Tibial nerve (tissue), 4 donors: ENCODE measurements at places on chromosomes 3 and 15. TPM values are rescaled to one million over a fixed set of nuclear protein-coding genes. Genes with fewer than 3 reads are reported as not detected.

DNA sequence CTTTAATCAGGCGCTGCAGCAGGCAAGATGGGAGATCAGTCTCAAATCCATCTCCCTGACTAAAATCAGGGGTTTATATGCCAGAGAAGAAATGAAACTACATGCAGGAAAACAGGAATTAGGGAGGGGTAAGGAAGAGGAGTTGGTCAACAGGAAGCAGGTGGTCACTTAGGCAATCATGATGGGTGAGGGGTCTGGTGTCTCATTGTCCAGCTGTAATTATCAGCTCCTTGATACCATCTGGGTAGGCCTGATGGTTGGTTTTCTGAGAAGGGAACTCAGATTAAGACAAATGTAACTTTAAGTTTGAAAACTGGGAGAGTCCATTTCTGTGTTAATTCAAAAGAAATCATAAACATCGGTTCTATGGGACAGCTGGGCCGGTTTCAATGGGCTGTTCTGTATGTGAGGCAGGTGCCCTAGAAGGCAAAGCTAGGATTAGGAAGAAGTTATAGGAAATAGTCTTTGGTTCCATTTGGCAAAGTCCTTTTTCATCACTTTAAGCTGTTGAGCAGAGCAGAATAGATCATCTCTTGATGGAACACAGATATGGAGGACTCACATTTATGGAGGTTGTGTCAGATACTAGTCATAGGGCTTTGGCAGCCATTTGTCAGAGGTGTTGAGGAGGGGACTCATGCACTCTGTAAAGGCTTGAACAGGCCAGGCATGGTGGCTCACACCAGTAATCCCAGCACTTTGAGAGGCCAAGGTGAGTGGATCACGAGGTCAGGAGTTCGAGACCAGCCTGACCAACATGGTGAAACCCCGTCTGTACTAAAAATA is 149.4 kb downstream of the VGLL4 start:
- DNase-seq = no peak
- H3K36me3 ChIP-seq = no peaks in the 10 kb centered on the region
- peaks cover 33% of the 10 kb centered on the region for H3K4me1 ChIP-seq
- no peak overlapping the region for H3K4me3 ChIP-seq

DNA sequence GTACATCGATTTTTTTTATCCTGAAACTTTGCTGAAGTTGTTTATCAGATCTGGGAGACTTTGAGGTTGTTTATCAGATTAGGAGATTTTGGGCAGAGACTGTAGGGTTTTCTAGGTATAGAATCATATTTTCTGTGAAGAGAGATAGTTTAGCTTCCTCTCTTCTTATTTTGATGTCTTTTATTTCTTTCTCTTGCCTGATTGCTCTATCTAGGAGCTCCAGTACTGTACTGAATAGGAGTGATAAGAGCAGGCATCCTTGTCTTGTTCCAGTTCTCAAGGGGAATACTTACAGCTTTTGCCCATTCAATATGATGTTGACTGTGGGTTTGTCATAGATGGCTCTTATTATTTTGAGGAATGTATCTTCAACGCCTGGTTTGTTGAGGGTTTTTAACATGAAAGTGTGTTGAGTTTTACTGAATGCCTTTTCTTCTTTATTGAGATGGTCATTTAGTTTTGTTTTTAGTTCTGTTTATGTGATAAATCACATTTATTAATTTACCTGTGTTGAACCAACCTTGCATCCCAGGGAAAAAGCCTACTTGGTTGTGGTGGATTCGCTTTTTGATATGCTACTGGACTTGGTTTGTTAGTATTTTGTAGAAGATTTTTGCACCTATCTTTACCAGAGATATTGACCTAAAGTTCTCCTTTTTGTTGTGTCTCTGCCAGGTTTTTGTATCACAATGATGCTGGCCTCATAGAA is 14.9 kb upstream of the DNAAF4 start:
- no peak for DNase-seq
- no peak overlapping the region for H3K4me3 ChIP-seq
- H3K27ac ChIP-seq = no peak overlapping the region
- no peaks in the 10 kb centered on the region for H3K4me1 ChIP-seq

SEMA3B gene
- 251 TPM for total RNA-seq

- H3K36me3 ChIP-seq = peaks cover 26% of the 10 kb centered on the region
- no peaks in the 10 kb centered on the region for H3K27me3 ChIP-seq
- no peak for DNase-seq
- no peak overlapping the region for H3K4me3 ChIP-seq
- H3K27ac ChIP-seq = no peak overlapping the region
- peaks cover 7% of the 10 kb centered on the region for H3K4me1 ChIP-seq
Measured at GRCh38 chr3:13569641-13570390, 20.9 kb downstream of the FBLN2 start.
